NAMALWA (cell line): ENCODE measurements at places on chromosomes 1 and 21.

DNA sequence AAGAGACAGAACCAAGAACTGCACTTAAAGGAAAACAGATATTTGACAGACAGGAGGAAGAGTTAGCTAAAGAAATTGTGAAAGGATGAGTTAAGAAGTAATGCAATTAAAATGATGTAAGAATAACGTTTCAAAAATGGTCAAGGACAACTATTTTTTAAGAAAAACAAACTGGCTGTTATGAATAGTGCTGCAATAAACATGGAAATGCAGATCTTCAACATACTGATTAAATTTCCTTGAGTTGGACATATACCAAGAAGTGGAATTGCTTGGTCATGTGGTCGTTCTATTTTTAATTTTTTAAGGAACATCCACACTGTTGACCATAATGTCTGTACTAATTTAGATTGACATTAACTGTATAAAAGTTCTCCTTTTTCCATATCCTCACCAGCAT, 23.1 kb upstream of the PHTF1 start:
- no peak for DNase-seq

GRCh38 chr1:216535059-216535458, 111.8 kb upstream of the USH2A start:
- DNase-seq, result no peak

- no peak for DNase-seq
Measured at GRCh38 chr1:186575348-186575747, 104.9 kb downstream of the PTGS2 start.

DNA sequence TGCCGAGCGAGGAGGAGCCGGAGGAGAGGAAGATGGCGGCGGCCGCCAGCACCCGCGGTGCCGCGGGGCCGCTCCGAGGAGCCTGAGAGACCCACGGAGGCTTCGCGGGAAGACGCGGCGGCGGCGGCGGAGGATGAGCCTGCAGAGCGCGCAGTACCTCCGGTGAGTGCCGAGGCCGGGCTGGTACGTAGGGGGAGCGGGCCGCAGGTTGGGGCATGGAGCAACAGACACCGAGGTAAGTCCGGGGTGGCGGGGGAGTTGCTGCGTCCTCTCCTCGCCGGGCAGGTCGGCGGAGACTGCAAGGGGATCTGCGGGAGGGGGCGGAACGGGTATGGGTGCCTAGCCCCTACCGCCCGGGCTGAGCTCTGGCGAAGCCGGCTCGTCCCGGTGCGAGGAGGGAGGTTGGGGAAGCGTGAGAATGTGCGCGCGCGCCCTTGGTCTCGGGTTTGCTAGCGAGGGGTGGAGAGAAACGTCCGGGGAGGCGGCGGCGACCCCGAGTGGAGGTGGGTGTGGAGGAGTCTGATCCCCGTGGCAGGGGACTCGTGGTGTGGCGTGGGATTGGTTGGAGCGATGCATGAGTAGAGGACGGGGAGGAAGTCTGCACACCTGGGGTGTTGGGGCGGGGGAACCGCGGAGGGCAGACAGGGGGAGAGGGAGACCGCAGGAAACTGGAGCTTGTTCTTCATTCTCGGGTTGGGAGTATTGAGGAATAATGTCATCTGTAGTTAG, at the start of gene SMG7:
TSS of gene SMG7 (plus strand) at position 12 of the 729 bp plus-strand sequence. CDS start at position 134, 122 bp downstream.
- peak; percentile 83 for DNase-seq

DNA sequence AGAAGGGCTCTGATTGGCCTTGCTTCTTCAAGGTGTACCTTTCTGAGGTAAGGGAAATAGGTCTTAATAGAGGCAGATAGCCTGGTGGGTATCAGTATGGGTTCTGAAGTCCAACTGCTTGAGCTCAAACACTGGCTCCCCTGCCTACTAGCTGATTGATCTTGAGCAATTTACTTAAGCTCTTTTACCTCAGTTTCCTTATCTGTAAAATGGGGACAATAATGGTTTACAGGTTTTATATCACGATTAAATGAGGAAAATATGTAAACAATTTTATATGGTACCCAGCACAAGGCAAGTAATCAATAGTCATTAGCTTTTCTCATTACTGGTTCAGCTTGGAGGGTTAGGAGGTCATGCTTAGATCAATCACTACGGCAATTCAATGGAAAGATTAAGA, 75.8 kb upstream of the VTCN1 start:
- no peak for DNase-seq

DNA sequence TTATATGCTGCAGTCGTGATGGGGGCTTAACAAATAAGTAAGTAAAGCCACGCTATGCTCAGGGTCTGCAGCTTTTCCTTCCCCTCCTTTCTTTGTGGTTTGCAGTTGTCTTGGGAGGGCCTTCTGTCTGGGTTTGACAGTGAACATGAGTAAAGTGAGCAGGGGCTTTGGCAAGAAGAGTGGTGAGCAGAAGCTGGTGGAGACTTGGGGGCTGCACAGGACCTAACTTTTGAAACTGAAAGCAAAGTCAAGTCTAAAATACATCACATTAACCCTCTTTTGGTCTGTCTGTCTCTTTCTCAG, 368.6 kb upstream of the VAMP3 start:
- no peak for DNase-seq

DNA sequence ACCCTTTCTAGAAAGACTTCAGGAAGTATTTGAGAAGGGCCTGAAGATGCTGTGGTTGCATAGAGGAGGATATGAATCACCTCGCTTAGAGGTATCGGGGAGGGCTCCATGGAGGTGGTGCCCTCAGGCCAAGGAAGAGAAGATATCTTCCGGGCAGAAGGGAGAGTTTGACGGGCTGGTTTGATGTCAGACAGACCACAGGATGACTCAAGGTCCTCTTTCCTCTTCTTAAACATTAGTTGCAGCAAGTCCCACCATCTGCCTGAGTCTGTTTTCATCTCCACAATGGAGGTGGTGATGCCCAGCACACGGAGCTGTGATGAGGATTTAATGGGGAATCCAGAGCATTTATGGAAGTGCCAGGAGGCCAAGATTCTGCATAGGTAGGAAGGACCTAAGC, 25.1 kb upstream of the RUNX3 start:
- no peak for DNase-seq

DNA sequence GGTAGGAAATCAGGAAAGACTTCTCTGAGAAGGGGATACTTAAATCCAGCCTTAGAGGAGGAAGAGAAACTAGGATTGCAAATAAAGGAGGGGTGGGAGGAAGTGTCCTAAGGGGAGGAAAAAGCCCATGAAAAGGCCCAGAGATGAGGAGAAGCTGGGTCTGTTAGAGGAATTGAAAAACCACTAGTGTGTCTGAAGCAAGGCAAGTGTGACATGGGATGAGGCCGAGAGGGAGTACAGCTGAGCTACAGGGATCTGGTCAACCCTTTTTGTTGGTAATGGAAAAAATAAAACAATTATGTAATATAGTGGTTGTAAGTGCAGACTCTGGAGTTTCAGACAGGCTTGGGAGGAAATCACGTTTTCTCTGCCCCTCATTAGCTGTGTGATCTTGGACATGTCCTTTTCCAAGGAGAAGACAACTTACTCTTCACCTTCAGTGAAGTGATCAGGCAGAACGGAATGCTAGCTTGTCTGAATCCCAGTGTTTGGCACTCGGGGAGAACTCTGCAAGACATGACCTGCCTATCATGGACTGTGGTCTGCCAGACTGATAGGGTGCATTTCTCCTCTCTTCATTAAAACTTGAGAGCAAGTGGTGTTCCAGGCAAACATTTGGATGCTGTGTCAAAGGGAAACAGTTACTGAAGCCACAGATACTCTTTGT, 7.4 kb upstream of the S100A10 start:
- no peak for DNase-seq

DNA sequence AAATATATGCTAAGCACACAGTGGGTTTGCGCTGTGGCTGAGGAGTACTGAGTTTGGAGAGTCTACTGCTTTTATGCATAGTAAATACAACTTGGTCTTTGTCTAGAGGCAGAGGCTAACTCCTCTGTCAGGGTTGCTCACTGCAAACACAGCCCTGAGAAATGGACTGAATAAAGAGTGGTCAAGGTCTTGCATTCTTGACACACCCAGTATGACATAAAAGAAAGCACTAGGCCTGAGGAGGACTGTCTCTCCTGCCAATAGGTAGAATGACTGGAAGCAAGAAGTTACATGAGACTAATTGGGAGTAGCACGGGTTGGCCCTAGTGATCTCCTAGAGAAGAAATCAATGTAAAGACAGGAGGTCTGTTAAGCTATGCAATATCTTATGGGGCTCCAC, 367.2 kb upstream of the B3GALT2 start:
- no peak for DNase-seq

DNA sequence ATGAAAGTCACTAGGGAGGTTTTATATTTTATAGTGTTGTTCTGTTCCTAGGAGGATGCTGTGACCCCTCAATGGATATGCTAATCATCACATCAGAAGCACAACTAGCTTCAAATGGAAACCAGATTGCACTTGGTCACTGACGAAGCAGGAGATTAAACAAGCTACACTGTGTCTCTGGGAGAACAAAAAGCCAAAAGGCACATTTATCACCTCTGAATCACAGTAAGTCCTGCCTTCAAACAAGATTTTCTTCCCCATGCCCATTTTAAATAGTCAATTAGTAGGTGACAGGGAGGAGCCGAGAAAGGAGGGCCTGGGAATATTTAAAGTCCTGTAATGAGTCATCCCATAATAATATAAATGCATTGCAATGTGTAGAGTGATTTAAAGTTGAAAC, 38.1 kb downstream of the RGS2 start:
- no peak for DNase-seq

GRCh38 chr1:28456078-28456477, 49.8 kb upstream of the RCC1 start:
- DNase-seq, result no peak

GRCh38 chr1:207056673-207057072, 3.6 kb downstream of the PFKFB2 start:
- DNase-seq, result no peak

- no peak for DNase-seq
Measured at GRCh38 chr1:19433719-19433998, 51.7 kb downstream of the CAPZB start.

- DNase-seq, result peak; percentile 86
Measured at GRCh38 chr1:154878371-154879037, 8.4 kb upstream of the KCNN3 start.

- DNase-seq, result no peak
Measured at GRCh38 chr1:207745285-207745684, 6.6 kb upstream of the CD46 start.

- no peak for DNase-seq
Measured at GRCh38 chr1:20709868-20710267, 7.9 kb downstream of the KIF17 start.

DNA sequence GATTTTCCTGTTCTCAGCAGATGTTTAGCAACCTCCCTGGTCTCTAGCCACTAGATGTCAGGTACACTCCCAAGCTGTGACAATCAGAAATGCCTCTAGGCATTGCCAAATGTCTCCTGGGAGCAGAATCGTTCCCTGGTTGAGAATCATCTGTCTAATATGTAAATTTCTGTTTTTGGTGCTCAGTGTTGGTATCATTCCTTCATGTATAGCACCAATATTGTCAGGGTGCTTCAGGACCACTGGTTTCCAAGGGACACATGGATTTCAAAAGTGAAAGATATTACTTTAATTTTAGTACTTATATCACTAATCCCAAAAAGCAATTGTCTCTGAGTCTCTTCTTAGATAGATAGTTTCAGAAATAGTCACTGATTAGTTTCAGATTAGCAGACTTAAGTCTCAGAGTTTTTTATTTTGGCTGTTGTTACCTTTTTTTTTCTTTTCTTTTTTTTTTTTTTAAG, 160.1 kb downstream of the PTPRC start:
- DNase-seq, result no peak
